ENCODE measurements at places on chromosomes 11 and 22.

GRCh38 chr22:36858156-36858555 is 2.6 kb upstream of the NCF4 start:
- no peak for DNase-seq

- peak; percentile 74 for DNase-seq
Measured at GRCh38 chr22:25235547-25236290, 16.3 kb downstream of the CRYBB2 start.

- no peak for DNase-seq
Measured at GRCh38 chr11:109680127-109680526, 258.1 kb downstream of the C11orf87 start.

DNA sequence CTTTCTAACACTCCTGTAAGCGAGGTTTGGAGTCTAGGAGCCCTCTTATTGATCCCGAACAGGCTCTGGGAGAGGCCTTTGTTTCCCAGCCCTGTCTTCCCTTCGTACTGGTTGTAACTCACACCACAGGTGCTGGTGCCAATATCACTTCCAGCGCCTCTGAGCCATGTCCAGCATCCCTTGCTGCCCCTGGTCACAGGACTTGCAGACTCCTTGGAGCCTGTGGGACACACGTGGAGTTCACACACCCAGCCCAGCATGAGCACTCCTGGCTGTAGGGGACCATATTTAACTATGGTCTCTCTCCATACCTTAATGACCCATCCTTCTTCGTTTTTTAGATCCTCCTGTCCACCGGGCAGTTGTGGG is 2.2 kb downstream of the ZBTB16 start:
- DNase-seq = no peak

DNA sequence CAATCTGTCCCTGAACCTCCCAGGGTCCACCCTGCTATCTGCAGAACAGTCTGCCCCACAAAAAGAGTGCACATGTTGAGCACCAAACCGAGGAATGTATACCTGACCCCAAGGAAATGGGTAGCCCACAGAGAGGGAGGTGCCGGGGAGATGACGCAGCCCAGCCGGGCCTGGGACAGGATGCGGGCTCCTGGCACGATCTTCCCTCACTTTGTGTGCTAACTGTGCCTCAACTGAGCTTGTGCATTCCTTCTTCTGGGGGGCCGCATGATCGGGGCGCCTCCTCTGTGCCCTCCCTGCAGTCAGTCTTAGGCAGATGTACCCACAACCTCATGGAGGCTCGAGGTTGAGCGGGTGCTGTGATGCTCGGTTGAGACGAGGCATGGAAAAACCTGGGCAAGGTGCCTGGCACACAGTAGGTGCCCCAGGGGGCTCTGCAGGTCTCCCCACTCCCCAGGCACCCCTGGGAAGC is 2.4 kb downstream of the GAS2L1 start:
- DNase-seq = no peak

GRCh38 chr11:36605221-36606216 is 7.5 kb upstream of the RAG2 start:
- no peak for DNase-seq

GRCh38 chr22:48712558-48713271 is 1115.0 kb downstream of the BRD1 start:
- no peak for DNase-seq

DNA sequence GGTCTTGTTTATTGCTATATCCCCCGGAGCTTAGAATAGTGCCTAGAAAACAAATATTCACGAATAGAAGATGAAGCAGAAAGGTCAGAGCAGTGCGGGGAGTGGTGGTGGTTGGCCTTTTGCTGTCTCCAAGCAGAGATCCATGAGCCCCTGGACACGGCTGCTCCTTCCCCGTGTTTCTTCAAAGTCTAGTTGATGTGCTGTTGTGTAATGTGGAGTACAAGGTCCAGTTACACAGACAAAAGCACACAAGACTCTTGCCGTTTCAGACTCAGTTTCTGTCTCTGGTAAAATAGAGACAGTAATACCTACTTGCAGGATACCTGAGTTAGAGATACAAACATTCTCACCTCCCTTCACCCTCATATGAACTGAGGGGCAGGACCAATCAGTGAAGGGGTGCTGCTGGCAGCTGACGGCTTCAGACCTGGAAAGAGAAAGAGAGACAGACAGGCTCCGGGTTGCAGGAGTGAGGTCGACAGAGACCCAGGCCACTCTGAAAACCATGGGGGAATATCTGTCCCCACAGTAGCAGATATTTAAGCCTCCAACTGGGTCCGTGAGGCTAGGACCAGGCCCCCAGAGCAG is 56.2 kb downstream of the RASSF10 start:
- no peak for DNase-seq

GRCh38 chr22:48722661-48723060 is 1105.0 kb downstream of the BRD1 start:
- no peak for DNase-seq

GRCh38 chr11:74086242-74086884 is 77.5 kb upstream of the UCP3 start:
- no peak for DNase-seq

GRCh38 chr22:32648486-32648885 is 153.0 kb upstream of the TIMP3 start:
- no peak for DNase-seq

DNA sequence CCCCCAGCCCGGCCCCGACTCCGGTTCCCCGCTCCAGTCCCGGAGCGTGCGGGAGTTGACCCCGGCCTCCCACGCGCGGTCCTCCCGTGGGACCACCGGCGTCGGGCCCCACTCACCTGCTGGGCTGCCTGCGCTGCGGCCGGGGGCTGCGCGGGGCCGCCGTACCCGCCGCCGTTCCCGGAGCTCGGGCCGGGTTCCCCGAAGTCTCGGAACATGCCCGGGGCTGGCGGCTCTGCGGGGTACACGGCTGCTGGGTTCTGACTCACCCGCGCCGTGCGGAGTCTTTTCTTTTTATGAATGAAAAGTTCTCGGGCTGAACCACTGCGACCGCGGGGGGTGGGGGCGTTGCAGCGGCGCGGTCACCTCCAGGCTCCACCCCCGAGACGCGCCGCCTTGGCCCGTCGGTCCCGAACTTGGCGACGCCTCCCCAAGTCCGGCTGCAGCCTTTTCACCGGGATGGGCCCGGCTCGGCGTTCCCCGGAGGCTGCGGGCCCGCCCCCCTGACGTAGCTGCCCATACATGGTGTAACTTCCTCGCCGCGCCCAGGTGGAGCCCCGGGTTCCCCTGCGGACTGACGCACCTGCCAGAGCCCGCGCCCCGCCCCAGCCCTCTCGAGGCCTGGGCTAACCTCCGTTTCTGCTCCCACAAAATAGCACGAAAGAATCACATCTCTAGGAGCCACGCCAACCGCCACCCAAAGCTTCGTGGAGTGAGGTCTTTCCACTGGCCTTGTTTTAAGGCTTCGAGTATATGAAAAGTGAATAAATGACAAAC is at the start of gene FOSL1:
TSS of gene FOSL1 (minus strand) at position 264 of the 774 bp plus-strand sequence. CDS start at position 215, 49 bp downstream.
- DNase-seq = peak; percentile 94

DNA sequence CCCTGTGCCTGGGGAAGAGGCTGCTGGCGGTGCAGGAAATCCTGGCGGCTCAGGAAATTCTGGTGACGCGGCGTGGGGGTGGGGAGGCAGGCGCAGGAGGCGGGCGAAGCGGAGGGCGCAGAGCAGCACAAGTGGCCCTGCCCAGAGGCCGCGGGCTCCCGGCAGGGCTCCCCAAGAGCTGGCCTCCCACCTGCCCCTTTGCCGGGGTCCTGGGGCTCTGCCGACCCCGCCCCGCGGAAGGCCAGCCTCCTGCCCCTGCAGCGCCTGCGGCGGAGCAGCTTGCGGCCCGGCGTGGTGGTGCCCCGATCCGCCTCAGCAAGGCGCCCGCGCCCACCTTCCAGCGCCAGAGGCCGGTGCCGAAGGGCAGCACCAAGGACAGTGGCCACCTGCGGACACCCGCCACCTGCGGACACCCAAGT is 100.2 kb upstream of the OR4C13 start:
- DNase-seq = no peak

DNA sequence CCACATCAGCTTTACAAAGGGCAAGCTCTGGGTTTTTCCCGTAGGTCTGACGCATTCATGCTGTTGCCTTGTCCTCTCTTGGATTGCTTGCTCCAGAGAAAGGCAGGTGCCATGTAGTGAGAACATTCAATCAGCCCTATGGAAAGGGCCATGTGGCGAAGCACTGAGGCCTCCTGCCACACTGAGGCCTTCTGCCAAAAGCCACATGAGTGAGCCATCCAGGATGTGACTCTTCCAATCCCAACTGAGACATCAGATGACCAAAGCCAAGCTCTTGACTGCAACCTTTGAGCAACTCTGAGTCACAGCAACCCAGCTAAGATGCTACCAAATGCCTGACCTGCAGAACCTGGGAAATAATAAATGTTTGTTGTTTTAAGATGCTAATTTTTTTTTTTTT is 9.0 kb upstream of the PANX3 start:
- DNase-seq = no peak

- no peak for DNase-seq
Measured at GRCh38 chr11:68878022-68878421, 25.6 kb downstream of the MRPL21 start.

GRCh38 chr11:132977746-132978145 is 554.6 kb downstream of the OPCML start:
- no peak for DNase-seq

GRCh38 chr11:12794576-12795230 is 120.5 kb downstream of the TEAD1 start:
- DNase-seq = no peak

DNA sequence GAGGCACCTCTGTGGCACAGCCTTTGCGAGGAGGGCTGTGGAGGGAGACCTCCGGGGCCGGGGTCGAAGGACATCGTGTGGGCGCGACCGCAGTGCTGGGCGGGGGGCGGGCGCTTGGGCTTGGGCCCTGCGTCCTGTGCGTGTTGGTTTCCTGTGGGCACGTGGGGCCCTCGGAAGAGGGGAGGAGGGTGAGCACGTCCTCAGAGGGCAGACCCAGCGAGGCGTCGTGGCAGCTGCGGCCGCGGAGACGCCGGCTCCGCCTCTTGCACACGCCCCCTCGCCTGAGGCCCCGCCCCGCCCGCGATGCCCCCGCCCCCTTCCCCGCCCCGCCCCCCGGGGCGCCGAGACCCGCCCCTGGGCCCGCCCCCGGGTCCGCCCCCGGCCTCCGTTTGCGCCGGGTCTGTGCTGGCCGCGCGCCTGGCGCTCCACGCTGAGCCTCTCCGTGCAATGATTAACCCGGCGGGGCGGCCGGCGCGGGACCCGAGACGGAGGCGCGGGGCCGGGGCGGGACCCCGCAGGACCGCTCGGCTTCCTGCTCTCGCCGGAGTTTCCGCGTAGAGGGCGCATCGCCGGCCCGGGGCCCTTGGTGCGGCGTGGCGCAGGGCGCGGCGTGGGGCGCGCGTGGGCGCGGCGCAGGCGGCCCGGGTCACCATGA is at the start of gene PRR5:
TSS of gene PRR5 (plus strand) at position 381 of the 655 bp plus-strand sequence. CDS start at position 652, 271 bp downstream.
- DNase-seq = peak; percentile 63

GRCh38 chr22:17914474-17914873 is 109.9 kb downstream of the MICAL3 start:
- no peak for DNase-seq

- no peak for DNase-seq
Measured at GRCh38 chr11:134202661-134203060, 21.1 kb downstream of the NCAPD3 start.

GRCh38 chr22:42357634-42358296 is 74.4 kb downstream of the NFAM1 start:
- DNase-seq = no peak

- DNase-seq = no peak
Measured at GRCh38 chr11:117425679-117426296, 98.1 kb downstream of the CEP164 start.

GRCh38 chr11:46356924-46357482 is 9.7 kb downstream of the DGKZ start:
- DNase-seq = no peak

DNA sequence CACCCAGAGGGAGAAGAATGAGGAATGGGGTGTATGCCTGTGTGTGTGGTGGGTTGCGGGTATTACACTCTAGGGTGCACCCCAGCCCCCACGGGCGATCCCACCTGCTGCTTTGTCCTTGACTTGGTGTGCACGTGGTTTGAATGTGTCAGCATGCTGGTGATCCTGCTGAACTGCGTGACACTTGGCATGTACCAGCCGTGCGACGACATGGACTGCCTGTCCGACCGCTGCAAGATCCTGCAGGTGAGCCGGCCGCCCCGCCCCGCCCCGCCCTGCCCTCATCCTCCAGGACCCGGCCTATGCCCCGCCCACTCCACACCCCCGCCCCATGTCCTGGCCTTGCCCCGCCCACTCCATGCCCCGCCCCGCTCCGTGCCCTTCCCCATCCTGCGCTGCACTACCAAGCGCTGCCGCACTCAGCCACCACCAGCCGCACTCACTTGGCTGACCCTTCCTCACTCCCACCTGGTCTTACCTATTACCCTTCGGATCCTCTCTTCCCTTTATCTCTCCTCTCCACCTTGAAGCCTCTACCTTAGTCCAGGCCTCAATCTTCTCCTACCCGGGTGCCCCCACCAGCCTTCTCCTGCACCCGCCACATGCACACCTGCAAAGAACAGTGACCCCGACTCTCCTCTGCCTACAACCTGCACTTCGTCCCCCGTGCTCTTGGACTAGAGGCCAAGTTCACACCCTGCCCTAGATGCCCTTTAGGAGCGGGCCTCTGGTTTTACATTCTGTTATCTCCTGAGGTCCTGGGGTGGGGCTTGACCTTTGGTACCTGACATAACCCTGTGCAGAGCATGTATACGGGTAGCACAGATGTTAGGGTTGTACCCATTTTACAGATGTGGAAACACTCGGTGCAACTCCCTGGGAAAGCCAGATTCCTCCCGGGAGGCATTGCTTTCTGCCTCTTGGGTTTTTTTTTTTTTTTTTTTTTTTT is 27.7 kb downstream of the CACNA1I start:
- DNase-seq = peak; percentile 80

DNA sequence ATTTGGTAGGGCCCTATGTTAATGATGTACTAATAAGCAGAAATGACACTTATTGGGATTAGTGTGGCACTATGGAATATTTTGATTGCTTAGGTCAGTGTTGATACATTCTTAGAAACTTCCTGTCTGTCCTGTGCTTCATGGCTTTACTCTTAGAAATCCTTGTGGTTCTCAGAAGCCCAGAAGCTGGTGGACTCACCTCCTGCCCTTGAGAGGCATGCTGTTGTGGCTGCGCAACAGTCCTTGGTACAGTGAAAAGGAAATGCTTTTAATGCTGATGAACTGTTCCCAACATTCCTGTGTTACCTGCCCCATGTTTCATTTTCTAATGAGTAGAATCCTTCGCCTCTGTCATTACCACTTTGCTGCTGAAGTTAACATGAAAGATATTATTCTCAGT is 52.4 kb upstream of the MYO18B start:
- DNase-seq = no peak

- DNase-seq = no peak
Measured at GRCh38 chr11:134126217-134126822, 57.4 kb downstream of the JAM3 start.

DNA sequence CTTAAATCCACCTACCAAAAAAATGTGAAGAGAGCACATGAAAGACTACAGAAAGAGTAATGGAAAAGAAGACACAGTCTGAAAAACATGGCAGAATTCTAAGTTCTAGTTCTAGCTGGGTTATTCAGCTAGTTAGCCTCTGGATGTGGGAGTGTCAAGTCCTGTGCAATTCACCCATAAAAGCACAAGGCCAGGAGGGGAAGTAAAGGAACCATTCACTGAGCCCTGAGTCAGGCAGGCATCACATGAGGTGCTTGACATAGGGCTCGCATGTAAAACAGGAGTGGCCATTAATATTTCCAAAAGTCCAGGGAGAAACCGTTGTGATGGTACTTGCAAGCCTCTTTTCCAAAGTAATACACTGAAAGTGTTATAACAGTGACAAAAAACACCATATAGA is 103.7 kb downstream of the GAB2 start:
- no peak for DNase-seq

- no peak for DNase-seq
Measured at GRCh38 chr22:20998411-20999336, 3.2 kb downstream of the THAP7 start.

Data from stimulated activated CD4-positive, alpha-beta T cell treated with anti-CD3 and anti-CD28 coated beads, Interleukin-4, amount 100 ng/mL, for 48 hours (primary cell).